HL-60 (cell line): ENCODE measurements at places on chromosomes 13 and 19.

DNA sequence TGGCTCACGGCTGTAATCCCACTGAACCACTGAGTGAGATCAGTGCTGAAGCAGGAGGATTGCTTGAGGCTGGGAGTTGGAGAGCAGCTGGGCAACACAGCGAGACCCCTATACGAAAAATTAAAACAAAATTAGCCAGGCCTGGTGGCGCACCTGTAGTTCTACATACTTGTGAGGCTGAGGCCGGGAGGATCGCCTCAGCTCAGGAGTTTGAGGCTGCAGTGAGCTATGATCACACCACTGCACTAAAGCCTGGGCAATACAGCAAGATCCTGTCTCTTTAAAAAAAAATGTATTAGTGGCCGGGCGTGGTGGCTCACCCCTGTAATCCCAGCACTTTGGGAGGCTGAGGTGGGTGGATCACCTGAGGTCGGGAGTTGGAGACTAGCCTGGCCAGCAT, 6.3 kb upstream of the SELENOV start:
- DNase-seq, result no peak

GRCh38 chr13:59424661-59425060, 739.1 kb downstream of the DIAPH3 start:
- DNase-seq, result no peak

- no peak for DNase-seq
Measured at GRCh38 chr13:44541601-44542000, 34.5 kb downstream of the TSC22D1 start.

GRCh38 chr13:35649162-35649561, 172.7 kb upstream of the MAB21L1 start:
- no peak for DNase-seq

DNA sequence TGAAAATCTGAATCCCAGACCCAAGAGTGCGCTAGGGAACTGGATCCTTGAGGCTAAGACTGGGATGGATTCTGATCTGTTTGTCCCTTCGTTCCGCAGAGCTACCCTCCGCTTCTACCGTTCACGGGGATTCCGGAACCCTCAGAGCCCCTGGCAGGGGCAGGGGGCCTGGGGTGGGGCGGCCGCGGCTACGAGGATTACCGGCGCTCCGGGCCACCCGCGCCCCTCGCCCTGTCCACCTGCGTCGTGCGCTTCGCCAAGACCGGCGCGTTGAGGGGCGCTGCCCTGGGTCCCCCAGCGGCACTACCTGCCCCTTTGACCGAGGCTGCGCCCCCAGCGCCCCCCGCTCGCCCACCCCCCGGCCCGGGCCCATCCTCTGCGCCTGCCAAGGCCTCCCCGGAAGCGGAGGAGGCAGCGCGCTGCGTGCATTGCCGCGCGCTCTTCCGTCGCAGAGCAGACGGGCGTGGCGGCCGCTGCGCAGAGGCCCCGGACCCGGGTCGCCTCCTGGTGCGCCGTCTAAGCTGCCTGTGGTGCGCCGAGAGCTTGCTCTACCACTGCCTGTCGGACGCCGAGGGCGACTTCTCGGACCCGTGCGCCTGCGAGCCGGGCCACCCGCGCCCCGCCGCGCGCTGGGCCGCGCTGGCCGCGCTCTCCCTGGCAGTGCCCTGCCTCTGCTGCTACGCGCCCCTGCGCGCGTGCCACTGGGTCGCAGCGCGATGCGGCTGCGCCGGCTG, 7.1 kb downstream of the SPRED3 start:
- DNase-seq, result no peak

DNA sequence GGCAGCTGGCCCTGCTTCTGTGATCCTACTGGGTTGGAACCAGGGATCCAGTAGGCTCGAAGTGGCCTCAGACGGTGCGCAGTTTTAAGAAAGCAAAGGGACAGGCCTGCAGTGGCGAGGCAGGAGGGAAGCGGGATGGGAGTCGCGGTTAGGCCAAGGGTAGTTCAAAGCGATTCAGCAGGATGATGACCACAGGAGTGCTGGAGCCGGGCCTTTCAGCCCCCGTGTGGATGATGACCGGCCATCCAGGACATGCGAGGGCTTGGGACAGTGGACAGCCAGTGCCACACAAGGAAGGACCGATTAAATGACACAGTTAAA, 854 bp downstream of the RNASEH2B start:
- no peak for DNase-seq

GRCh38 chr13:92649140-92649813, 577.3 kb upstream of the GPC6 start:
- no peak for DNase-seq

GRCh38 chr13:30837227-30838159, 68.6 kb upstream of the MEDAG start:
- no peak for DNase-seq

GRCh38 chr13:53005626-53006025, 23.0 kb upstream of the OLFM4 start:
- no peak for DNase-seq

GRCh38 chr13:90197722-90198121, 1149.8 kb upstream of the MIR17HG start:
- no peak for DNase-seq

- no peak for DNase-seq
Measured at GRCh38 chr19:46976845-46977320, 42.8 kb upstream of the NPAS1 start.

DNA sequence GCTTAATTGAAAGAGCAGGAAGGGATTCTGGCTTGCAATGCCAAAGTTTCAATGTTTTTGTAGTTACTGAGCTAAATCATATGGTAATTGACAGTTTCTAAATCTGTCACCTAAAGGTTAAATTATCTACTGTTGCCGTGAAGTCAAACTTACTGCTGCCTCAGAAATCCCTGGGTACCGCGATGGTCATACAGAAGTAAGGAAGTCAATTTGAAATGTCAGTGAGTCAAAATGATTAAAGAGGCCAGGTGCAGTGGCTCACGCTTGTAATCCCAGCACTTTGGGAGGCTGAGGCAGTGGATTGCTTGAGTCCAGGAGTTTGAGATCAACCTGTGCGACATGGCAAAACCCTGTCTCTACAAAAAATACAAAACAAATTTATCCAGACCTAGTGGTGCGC, 48.8 kb upstream of the TPM4 start:
- no peak for DNase-seq

DNA sequence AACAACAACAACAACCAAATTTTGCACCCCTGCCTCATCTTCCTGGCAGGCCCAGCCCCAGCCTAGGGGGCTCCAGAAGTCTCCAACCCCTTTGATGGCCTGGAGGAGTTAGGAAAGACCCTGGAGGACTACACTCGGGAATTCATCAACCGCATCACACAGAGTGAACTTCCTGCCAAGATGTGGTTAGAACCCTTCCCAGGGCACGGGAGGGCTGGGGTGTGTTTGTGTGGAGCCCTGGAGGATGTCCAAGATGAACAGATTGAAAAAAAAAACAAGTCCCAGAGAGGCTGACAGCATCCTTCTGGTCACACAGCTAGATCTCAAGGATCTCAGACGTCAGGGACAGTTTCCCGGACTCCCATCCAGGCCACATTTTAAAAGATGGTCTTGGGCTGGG, 13.3 kb downstream of the APOC1 start:
- DNase-seq, result no peak

DNA sequence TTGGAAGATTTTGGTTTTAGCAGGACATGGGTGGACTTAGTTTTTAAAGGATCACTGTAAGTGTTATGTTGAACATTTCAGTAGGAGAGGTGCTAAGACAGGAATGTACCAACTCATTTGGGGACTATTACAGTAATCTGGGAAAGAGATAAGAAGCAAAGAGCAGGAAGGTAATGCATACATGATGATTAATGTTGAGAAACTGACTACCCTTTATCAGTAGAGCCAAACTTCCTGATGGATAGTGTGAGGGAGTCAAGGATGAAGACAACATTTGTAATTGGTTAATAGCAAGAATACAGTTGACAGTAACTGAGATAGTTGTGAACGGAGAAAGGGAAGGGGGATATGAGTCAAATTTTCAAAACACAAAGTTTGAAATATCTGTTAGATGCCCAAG, 421.9 kb upstream of the PRR20A start:
- DNase-seq, result no peak

DNA sequence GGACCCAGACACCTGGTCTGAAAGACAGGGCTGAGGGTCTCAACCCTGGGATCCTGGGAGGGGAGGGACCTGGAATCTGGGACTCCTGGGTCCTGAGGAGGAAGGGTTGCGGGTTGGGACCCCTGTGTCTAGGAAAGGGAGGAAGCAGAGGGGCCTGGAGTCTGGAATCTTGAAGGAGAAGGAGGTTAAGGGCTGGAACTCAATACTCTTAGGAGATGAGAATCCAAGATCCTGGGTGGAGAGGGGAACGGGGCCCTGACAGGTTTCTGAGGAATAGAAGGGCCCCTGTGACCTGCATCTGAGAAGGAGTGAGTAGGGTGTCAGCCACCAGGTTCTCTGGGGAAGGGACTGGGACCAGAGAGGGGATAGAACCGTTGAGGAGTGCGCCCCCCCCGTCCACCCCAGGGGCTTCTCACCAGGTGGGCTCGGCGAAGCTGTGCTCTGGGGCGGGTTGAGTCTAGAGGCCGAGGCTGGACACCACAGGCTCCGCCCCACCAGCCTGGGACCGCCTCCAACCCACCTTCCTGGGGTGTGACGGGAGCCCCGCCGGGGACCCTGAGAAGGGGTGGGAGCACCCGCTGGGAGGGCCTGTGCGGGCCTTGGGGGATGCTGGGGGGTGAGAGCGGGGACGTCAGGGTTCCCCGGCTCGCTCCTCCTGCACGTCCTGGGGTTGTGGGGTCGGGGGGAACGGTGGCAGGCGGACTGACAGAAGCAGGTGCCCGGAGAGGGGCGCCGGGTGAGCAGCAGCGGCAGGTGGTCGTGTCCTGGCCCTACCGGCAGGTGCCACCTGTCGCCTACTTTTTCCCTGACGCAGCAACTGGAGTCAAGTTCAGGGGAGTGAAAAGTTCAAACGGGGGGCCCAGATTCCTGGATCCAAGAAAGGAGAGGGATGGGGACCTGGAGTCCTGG, at the start of gene MAMSTR:
TSS of gene MAMSTR (minus strand) at position 463 of the 909 bp plus-strand sequence. CDS start 694 bp downstream, outside the sequence.
- no peak for DNase-seq

GRCh38 chr19:11364296-11364904, 9.2 kb downstream of the PLPPR2 start:
- DNase-seq, result no peak

DNA sequence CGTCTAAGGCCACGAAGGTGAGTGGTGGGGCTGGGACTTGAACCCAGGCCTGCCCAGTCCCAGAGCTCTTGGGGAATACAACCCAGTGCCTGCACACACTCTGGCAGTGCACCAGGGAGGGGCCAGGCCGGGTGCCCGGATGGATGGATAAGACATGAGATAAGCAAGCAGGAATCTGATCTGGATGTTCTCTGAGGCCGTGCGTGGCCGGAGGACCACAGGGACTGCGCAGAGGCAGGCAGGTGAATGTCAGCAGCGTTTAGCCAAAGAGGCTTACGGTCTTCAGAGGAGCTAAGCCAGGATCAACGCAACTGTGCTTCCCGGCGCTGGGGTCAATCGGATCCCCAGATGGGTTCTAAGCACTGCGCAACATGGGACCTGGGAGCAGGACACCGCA, 1.5 kb downstream of the ZNF787 start:
- DNase-seq, result no peak
